ENCODE measurements at places on chromosomes 1 and 21. TPM values are rescaled to one million over a fixed set of nuclear protein-coding genes. Genes with fewer than 3 reads are reported as not detected.

DNA sequence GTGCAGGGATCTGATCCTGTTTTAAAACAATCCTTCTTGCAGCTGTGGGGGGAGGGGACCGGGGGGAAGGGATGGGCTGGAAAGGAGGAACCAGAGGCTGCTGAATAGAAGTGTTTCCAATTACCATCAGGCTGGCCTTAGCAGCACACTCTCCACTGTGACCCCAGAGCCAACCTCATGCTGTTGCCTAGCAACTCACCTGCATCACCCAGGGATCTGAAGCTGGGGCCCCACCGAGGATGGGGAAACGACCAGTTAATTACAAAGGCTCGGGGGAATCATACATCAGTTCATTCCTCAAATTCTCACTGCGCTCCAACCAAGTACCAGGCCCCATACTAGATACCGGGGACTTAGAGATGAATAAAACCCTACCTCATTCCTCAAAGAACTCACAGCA lies 11.9 kb upstream of the GPX7 start:
- H3K36me3 ChIP-seq: no peaks in the 10 kb centered on the region
- H3K27ac ChIP-seq: no peak overlapping the region
- no peak overlapping the region for H3K4me3 ChIP-seq
- no peaks in the 10 kb centered on the region for H3K4me1 ChIP-seq

DNA sequence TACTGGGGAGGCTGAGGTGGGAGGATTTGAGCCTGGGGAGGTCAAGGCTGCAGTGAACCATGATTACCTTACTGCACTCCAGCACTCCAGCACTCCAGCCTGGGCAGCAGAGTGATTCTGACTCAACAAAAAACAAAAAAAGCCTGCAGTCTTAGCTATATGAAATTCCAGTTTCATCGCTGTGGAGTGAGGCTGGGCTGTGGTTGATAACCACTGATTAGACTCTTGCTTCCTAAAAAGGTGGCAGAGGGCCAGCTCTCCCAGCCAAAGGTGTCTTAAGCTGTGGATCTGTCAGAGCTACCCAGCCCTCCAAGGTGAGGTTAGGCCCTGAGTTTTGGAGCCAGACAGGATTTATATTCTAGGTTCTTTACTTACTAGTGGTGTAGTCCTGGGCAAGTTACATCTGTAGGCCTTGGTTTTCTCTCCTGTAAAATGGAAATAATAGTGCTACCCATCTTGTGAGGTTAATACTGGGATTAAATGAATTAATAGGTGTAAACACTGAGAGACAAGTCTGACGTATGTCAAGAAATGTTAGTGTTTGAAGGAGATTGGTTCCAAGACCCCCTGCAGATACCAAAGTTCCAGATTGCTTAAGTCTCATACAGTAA lies 35.9 kb downstream of the TMCC2 start:
- H3K27ac ChIP-seq: no peak overlapping the region
- H3K27me3 ChIP-seq: peaks cover 2% of the 10 kb centered on the region
- no peak overlapping the region for H3K4me3 ChIP-seq
- H3K4me1 ChIP-seq: peaks cover 7% of the 10 kb centered on the region

- H3K27ac ChIP-seq: no peak overlapping the region
- H3K27me3 ChIP-seq: no peaks in the 10 kb centered on the region
- no peak for DNase-seq
- H3K4me3 ChIP-seq: no peak overlapping the region
- H3K4me1 ChIP-seq: no peaks in the 10 kb centered on the region
Observed at GRCh38 chr1:28684937-28685336, 16.4 kb downstream of the GMEB1 start.

DNA sequence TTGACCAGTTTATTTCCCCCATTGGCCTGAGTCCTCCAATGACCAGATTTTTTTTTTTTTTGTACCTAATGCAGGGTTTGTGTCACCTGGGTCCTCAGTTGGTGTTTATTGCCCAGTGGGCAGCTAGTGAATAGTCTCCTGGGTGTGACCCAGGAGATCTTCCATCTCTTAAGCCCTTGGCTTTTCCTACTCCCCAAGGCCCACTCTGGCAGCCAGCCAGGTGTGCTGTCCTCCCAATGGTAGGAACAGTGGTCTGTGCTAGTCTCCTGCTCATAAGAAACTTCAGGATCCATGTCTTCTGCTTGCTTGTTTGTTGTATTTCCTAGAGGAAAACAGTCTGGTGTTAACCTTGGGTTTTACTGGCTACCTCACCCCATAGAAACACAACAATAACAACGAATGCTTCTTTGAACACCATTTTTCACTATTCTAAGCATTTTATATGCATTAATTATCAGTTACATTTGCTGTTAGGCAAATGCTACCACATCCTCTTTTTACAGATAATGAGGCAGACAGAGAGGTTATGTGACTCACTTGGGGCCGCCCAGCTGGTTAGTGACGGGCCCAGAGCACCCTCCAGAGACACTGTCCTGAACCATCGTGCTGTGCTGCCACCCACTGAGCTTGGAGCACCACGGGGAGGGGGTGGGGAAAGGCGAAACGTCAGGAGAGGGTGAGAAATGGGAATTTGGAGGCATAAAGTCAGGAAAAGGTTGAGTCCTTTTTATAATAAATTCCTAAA lies 107.5 kb downstream of the HIVEP3 start:
- peaks cover 41% of the 10 kb centered on the region for H3K4me1 ChIP-seq
- H3K27me3 ChIP-seq: no peaks in the 10 kb centered on the region
- no peak overlapping the region for H3K4me3 ChIP-seq
- DNase-seq: peak; percentile 9
- H3K27ac ChIP-seq: no peak overlapping the region
- no peaks in the 10 kb centered on the region for H3K36me3 ChIP-seq

GRCh38 chr1:53826367-53826766 lies 11.7 kb downstream of the NDC1 start:
- no peaks in the 10 kb centered on the region for H3K4me1 ChIP-seq
- H3K27ac ChIP-seq: no peak overlapping the region
- no peaks in the 10 kb centered on the region for H3K27me3 ChIP-seq

- H3K27me3 ChIP-seq: no peaks in the 10 kb centered on the region
- H3K4me1 ChIP-seq: no peaks in the 10 kb centered on the region
- no peak for DNase-seq
Observed at GRCh38 chr1:63063367-63063766, 259.0 kb upstream of the FOXD3 start.

GRCh38 chr1:23657659-23658275 lies 33.8 kb upstream of the RPL11 start:
- no peaks in the 10 kb centered on the region for H3K27me3 ChIP-seq
- H3K27ac ChIP-seq: no peak overlapping the region
- no peaks in the 10 kb centered on the region for H3K4me1 ChIP-seq
- peaks cover 2% of the 10 kb centered on the region for H3K36me3 ChIP-seq
- DNase-seq: peak; percentile 44

DNA sequence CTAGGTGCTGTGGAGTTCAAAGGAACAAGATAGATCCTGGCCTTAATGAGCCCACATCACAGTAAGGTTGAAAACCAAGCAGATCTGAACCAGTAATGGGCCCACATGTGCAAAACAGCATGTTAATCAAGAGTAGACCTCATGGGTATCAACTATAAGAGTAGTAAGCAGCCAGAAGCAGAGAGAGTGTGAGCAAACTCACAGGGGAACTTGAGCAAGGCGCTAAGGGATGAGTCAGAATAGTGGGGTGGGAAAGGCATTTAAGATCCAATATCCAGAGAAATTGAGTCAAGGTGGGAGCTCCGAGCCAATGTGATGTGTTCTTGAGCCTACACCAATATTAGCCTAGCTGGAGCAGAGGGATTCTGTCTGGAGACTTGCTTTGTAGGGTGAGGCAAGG lies 52.4 kb upstream of the GJA5 start:
- DNase-seq: no peak
- H3K4me1 ChIP-seq: no peaks in the 10 kb centered on the region
- no peaks in the 10 kb centered on the region for H3K27me3 ChIP-seq
- H3K4me3 ChIP-seq: no peak overlapping the region
- H3K27ac ChIP-seq: no peak overlapping the region

DNA sequence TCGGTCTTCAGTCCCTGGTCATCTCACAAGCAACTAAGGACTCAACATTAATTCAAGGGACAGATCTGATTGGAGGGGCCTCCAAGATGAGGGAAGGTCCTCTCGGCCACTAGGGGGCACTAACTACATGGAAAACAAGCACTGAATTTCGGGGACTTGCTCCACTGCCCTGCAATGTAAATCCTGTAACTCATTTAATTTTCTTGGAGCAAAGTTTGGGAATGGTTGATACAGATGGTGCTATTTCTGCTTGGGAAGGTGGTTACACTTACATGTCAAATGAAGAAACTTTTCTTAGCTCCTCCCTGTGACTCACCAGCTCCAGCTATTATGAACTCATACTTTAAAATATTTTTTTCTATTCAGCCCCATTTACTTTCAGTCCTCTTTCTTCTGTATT lies 97.4 kb upstream of the KCNJ15 start:
- H3K27ac ChIP-seq: no peak overlapping the region
- no peaks in the 10 kb centered on the region for H3K4me1 ChIP-seq
- no peaks in the 10 kb centered on the region for H3K36me3 ChIP-seq
- H3K27me3 ChIP-seq: peaks cover 5% of the 10 kb centered on the region

DNA sequence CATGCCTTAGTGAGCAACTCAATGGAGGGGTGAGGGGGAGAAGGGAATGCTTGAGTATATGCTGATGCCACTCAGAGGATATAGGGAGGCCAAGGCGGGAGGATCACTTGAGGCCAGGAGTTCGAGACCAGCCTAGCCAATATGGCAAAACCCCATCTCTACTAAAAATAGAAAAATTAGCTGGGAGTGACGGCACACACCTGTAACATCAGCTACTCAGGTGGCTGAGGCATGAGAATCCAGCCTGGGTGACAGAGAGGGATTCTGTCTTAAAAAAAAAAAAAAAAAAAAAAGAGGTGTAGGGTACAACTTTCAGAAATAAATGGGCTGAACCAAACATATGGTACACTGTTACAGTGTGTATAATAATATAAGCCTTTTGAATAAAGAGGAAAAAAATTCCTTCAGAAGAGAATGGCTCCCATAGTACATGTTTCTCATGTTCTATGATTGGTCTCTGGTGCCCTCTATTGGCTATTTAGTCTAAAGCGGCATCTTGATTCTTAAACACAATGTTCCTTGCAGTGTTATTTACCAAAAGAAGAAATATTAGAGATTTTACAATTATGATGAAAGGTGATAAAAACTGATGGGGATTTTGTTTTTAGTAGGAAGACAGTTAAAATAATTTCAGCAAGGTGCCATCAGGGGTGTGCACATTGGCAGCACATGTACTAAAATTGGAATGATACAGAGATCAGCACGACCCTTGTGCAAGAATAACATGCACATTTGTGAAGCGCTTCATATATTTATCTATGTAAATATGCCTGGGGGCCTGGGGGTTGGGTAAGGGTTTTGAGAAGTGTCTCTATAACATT lies 109.8 kb downstream of the PATJ start:
- no peak for DNase-seq
- no peaks in the 10 kb centered on the region for H3K4me1 ChIP-seq
- no peaks in the 10 kb centered on the region for H3K27me3 ChIP-seq
- H3K36me3 ChIP-seq: peaks cover 16% of the 10 kb centered on the region
- H3K4me3 ChIP-seq: no peak overlapping the region

DNA sequence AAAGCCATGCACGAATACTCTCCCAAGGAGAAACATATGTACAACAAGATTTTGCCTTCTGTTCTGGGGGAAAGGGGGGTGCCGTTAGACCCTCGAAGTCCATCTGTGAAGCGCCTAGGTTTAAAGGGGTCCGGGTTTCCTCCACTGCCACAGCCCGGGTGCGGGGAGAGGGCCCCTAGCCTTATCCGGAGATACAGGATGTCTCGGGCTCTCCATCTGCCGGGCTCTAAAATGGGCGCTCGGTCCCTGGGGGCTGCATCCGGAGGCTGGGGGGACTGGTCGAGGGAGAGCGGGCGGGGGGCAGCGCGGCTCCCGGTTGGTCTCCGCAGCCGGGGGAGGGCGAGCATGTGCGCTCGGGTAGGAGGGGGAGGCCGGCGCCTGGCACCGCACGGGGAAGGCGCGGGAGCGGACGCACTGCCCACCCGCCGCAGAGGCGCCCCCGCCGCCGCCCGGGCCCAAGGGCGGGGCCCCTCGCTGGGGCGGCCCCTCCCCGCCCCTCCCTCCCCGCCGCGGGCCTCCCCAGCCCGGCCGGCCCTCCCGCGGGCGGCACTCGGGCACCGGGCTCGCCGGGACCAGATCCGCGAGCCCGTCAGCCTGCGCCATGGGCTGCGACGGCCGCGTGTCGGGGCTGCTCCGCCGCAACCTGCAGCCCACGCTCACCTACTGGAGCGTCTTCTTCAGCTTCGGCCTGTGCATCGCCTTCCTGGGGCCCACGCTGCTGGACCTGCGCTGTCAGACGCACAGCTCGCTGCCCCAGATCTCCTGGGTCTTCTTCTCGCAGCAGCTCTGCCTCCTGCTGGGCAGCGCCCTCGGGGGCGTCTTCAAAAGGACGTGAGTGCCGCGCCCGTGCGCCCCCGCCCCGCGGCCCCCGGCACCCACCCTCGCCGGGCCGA lies 63.1 kb downstream of the ELK4 start:
- no peak overlapping the region for H3K4me3 ChIP-seq
- no peaks in the 10 kb centered on the region for H3K36me3 ChIP-seq
- peaks cover 6% of the 10 kb centered on the region for H3K4me1 ChIP-seq
- peaks cover 37% of the 10 kb centered on the region for H3K27me3 ChIP-seq
- no peak for DNase-seq

DNA sequence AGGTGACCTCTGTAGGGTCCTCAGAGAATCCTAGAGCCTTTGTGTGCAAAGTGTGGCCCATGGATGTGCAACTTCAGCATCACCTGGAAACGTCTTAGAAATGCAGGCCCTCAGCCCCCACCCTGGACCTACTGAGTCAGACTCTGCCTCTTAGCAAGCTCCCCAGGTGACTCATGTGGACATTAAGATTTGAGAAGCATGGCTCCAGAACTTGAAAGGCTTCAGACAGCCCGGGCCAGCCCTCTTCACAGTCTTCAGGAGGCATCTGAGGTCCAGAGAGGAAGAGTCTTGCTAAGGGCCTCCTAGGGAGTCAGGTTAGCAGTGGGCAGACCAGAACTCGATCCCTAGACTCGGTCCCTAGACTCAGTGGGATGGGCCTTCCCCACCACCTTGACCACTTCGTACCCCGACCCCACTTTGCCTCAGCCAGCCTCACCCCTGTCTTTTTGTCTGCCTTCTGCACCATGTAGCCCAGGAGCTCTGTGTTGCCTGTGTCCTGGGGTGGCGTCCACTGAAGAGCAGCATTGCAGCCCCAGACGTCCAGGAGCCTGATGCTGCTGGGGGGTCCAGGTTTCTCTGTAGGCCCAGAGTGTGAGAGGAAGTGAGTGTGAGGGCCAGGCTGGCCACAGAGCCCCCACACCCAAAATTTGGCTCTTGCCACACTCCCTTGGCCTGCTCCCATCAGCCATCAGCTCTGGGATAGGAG lies 4.8 kb downstream of the MYBPH start:
- no peaks in the 10 kb centered on the region for H3K36me3 ChIP-seq
- H3K4me3 ChIP-seq: no peak overlapping the region
- no peak overlapping the region for H3K27ac ChIP-seq
- DNase-seq: no peak

DNA sequence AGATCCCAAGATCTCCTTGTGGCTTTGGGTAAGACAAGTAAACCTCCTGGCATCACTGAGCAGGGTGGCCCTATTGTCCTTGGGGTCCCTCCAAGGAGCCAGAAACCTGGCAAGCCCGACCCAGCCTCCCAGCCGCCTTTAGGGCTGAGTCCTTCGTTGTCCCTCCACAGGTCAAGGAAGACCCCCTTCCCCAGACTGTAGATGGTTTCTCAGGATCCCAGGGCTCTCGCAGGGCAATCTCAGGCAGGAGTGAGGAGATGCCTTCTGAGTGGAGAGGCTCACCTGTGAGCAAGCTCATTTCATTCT lies 71.6 kb upstream of the CSF3R start:
- H3K36me3 ChIP-seq: no peaks in the 10 kb centered on the region
- H3K27me3 ChIP-seq: peaks cover 25% of the 10 kb centered on the region
- no peak overlapping the region for H3K27ac ChIP-seq
- H3K4me3 ChIP-seq: no peak overlapping the region
- peaks cover 5% of the 10 kb centered on the region for H3K4me1 ChIP-seq
- no peak for DNase-seq

SLAMF8 gene
- total RNA-seq: not detected

PERM1 gene
- total RNA-seq: not detected

CELA2B gene
- total RNA-seq: not detected

OLFML3 gene
- 0.30 TPM for total RNA-seq
